Karpas-422 (cell line): ENCODE measurements at places on chromosomes 11 and 22. TPM values are rescaled to one million over a fixed set of nuclear protein-coding genes. Genes with fewer than 3 reads are reported as not detected.

Gene OR52A1
- total RNA-seq, result not detected in 2 replicates

Gene PIWIL4
- 0.30 TPM in 1 of 2 replicates, not detected in the other for total RNA-seq

Gene ACR
- total RNA-seq, result not detected in 2 replicates

DNA sequence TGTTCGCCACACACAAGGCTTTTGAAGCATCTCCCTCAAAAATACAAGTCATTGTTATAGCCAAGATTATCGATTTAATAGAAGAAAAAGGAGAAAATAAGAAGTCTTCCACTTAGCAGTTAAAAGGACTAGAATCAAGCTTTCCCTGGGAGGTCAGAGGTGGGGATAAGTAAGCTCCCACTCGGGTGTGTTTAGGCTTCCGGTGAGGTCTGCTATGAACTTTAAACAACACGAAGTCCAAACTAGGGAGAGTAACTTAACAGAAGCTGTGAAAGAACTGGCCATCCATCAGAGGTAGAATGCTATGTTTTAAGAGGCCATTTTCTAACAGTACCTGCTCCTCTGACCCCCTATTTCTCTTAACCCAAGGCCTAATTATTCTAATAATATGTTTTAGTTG is 91.4 kb upstream of the APOA1 start:
- DNase-seq, result no peak

DNA sequence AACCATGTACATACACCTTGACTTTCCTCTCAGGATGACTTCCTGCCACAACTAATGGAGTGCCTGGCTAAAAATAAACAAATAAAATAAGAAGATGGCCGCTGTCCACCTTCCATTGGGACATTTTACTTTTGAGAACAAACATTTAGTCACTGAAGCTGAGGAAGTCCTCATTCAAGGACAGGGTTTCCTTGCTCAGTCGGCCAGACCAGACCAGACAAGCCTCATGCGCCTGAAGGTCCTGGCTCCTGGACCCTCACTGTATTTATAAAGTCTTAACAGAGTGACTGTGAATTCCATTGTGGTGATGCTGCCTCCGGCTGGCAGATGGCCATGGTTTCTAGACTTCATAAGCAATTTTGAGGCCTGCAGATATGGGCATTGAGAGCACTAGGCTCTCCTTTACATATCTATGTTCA is 114.5 kb downstream of the MAML2 start:
- no peak for DNase-seq

GRCh38 chr11:115291325-115291724 is 212.9 kb downstream of the CADM1 start:
- DNase-seq, result no peak
